Activated CD4-positive, alpha-beta T cell treated with anti-CD3 and anti-CD28 coated beads, Interleukin-2, amount 10 ng/mL, durations not matched to agents 7 days and 5 days (primary cell): ENCODE measurements at places on chromosomes 11 and 22.

- DNase-seq = no peak
Observed at GRCh38 chr11:8988329-8989234, 15.2 kb downstream of the NRIP3 start.

DNA sequence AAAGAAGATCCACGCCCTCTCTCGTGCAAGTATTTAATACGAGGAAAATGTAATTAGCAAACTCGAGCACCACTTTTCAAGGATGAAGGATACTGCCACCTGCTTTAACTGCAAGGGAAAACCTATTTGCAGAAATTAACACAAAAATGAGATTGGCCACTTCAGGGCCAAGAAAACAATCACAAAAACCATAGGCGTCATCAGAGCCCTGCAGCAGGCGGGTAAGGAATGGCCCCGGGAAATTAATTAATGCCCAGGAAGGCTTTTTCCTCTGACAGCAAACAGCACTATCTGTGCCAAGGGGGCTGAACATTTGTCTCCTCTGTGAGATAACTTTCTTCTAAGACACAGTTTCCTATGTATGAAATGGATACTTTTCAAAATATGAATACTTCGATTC is 255.7 kb downstream of the CTTN start:
- DNase-seq = no peak

GRCh38 chr22:26610996-26611395 is 6.8 kb downstream of the CRYBB1 start:
- no peak for DNase-seq

DNA sequence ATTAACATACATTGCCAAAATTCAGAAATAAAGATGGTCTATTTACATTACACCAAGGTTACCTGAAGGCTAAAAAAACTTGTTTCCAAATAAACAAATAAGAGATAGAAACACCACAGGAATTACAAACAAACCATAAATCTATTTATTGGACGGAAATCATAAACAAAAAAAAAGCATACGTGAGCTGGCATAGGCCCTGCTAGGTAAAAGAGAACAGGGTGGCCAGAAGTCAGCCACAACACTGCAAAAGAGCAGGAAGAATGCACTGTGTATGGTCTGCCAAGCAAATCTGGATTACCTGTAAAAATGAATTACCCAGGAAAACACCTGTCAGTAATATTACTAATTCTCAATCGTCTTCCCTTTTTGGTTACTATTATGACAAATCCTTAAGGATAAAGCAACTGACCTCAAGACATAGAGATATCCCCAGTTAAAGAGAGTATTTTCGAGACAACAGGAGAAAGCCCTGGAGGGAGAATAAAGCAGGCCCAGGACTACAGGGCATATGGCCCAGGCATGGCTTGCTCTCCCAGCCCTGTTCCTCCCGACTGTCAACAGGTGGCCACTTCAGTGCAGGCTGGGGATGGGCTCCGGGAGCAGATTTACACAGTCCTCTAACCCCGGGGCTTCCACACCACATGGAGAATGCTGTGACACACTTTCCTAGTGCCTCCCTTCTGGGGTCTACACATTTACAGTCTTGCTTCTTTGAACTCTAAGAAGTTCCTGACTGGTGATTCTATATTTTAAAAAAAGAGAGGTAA is 18.0 kb downstream of the PPP2R1B start:
- no peak for DNase-seq

DNA sequence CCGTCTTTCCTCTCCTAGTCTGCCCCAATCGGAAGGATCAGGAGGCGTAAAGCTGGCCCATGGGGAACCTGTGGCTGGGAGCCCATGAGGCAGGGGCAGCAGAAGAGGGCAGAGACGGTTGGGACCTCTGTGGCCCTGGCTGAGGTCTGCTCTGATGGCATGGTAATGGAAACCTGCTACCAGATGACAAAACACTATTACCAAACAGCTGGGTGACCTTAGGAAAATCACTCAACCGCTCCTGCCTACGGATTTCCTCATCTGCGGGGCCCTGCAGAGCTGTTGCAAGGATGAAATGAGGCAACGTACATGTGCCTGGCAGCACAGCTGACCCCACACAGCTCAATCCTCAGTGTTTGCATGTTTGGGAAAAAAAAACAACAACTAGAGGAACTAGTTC is 4.6 kb downstream of the AP5B1 start:
- no peak for DNase-seq

DNA sequence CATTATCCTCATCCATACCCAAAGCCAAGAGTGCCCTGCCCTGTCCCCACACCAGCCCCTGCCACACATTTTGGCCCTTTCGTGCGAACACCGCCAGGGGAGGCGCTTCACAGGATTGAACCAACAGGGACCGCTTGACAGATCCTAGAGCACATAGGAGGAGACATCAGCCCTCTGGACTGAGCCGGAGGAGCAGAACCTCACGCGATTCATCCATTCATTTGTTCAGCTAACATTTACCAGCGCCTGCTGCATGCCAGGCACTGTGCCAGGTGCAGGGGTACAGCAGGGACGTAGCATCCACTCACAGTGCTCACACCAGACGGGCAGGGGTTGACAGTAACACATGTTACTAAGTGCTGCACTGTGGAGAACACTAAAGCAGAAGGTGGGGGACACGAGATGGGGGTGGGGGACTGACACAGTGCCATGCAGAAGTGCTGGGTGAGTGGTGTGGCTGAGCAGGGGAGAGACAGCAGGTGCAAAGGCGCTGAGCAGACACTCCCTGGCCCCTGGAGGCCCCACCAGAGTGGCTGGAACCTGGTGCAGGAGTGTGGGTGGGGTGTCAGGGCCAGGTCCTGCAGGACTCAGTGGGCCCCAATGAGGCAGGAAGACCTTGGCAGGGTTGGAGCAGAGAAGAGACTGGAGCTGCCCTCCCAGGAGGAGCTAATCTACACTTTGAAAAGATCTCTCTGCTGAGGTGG is 3.4 kb downstream of the GNAZ start:
- no peak for DNase-seq

DNA sequence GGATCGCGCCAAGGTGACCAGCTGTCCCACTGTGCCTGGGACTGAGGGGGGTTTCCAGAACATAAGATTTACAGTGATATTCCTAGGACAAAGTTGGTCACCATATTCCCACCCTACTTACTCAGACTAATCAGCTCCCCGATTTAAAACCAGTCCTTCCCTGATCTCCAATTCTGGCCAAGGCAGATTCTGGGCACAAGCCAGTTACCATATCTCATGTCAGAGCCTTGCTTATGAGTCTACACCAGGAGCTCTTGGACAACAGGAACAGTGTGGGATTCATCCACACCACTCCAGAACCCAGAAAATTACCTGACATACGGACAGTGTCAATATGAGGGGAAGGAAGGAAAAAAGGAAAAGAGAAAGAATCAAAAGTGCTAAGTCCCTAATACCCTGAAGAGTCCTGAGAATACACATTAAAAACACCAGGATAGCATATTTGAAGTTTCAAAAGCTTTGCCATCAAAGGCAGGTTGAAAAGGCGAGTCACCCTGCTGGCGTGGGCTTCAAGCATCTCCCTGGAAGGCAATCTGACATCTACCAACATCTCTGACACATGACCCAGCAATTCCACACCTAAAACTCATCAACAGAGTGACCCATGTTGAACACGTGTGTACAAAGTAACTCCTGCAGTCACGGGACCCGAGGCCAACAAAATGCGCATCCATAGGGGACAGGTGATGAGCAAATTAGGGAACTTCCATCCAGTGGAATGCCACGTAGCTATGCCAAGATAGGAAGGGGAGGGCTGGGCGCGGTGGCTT is 8.0 kb upstream of the IL2RB start:
- no peak for DNase-seq

- no peak for DNase-seq
Observed at GRCh38 chr11:44208976-44209603, 100.8 kb downstream of the ALX4 start.

- no peak for DNase-seq
Observed at GRCh38 chr11:11973361-11973800, 35.0 kb downstream of the DKK3 start.

GRCh38 chr11:31664954-31665353 is 146.2 kb downstream of the PAX6 start:
- no peak for DNase-seq

DNA sequence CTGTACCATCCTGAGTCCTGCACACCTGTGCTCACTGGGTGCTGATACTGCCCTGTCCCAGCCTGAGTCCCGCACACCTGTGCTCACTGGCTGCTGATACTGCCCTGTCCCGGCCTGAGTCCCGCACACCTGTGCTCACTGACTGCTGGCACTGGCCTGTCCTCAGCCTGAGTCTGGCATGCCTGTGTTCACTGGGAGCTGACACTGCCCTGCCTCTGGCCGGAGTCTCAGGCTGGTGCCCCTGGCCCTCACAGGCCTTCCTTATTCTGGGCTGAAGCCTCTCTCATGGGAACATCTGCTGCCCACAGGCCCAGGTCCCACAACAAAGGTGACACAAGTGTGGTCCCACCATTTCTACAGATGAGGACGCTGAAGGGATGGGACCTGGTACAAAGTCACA is 115.1 kb downstream of the MPPED1 start:
- no peak for DNase-seq

- no peak for DNase-seq
Observed at GRCh38 chr11:113685654-113686359, 20.3 kb downstream of the TMPRSS5 start.

DNA sequence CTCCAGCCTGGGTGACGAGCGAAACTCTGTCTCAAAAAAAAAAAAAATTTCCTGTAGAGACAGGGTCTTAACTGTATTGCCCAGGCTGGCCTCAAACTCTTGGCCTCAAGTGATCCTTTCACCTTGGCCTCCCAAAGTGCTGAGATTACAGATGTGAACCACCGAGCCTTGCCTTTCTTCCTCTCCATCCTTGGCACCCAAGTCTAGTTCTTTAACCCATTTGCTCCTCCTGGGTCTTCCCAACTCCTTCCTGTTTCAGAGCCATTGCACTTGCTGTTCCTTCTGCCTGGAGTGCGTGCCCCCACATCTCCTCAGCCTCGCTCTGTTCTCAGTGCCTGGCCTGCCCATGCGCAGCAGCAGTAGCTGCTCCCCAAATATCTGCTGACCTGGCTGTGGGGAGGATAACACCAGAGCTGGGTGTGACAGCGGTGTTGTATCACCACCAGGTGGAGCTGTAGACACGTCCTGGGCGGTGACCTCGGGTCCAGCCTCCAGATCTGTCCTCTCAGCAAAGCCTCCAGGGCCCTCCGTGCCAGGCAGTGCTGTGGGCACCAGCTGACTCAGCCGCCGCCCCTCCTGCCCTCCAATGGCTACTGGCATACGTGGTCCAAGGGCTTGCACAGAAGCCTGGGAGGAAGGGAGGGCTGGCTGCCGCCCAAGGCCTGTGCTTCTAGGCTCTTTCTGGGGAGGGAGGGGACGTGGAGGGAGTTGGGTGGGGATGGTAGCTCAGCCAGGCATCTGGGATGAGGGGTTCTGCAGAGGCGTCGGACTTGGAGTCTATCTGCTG is 22.0 kb downstream of the TEF start:
- DNase-seq = peak; percentile 91

- DNase-seq = no peak
Observed at GRCh38 chr11:46604796-46605195, 11.0 kb upstream of the AMBRA1 start.

- no peak for DNase-seq
Observed at GRCh38 chr22:22159384-22159783, 85.2 kb upstream of the VPREB1 start.

- no peak for DNase-seq
Observed at GRCh38 chr11:83695046-83695445, 408.9 kb upstream of the CCDC90B start.

GRCh38 chr11:255176-255575 is 18.4 kb downstream of the PSMD13 start:
- DNase-seq = no peak

- no peak for DNase-seq
Observed at GRCh38 chr11:70077411-70078094, 564 bp upstream of the ANO1 start.

- no peak for DNase-seq
Observed at GRCh38 chr22:31096657-31097279, 10.6 kb downstream of the SELENOM start.

GRCh38 chr11:79400717-79401330 is 40.0 kb downstream of the TENM4 start:
- DNase-seq = peak; percentile 7

DNA sequence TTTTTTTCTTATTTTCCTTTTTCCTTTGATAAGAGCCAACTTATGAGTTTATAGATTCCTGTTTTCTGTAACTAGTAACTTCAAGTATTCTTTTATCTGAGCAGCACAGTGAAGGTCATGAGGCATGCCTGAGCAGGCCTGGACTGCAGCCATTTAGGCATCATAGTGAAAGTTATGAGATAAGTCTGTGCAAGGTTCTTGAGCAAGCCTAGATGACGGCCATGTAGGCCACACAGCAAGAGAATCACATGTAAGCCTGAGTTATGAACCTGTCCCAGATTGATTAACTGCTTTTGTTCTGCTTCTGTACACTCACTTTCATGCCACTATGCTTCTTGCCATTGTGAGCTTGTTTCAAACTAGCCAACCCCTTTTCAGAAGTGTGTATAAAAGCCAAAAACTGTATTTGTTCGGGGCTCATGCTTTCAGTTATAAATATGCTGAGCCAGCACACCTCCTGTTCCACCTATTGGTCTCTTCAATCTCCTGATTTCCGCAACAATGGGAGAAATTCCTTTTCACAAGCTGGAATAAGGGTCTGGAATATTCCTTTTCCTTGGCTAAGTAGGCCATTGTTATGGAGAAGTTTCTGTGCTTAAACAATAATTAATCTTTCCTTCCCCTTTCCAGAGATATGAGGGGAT is 745.7 kb downstream of the FAM181B start:
- no peak for DNase-seq

GRCh38 chr11:40679276-40679675 is 780.2 kb downstream of the LRRC4C start:
- DNase-seq = no peak

- no peak for DNase-seq
Observed at GRCh38 chr11:134566311-134566710, 154.3 kb upstream of the B3GAT1 start.

- no peak for DNase-seq
Observed at GRCh38 chr11:27551127-27551526, 44.6 kb upstream of the LIN7C start.

DNA sequence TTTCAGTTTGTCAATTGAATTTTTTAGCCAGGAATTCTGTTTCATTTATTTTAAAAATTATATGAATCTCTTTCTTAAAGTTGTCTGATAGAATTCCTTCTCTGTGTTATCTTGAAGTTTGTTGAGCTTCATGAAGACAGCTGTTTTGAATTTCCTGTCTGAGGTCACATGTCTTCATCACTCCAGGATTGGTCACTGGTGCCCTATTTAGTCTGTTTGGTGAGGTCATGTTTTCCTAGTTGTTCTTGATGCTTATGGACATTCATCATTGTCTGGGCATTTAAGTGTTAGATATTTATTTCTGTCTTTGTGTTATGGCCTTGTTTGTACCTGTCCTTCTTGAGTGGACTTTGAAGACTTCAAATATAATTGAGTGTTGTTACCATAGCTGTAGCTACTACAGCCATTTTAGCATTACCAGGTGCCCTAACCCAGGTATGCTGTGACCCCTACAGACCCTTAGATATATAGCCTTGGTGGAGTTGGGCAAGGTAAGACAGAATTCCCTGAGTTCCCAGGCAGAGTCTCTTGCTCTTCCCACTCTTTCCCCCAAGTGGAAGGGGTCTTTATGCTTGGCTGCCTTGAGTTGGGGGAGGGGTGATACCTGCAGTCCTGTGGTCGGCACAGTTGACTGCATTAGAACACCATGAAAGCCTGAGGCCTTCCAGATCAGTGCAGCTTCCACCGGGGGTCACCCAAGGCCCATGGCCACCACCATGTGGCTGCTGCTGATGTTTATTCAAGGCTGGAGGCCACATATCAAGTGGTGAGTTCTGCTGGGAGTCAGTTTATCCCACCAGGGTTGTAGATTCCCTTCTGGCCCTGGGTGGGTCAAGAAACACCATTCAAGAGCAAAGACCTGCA is 229.6 kb downstream of the DYNC2H1 start:
- no peak for DNase-seq
